ENCODE measurements at places on chromosomes 2 and 18. TPM values are rescaled to one million over a fixed set of nuclear protein-coding genes. Genes with fewer than 3 reads are reported as not detected.

DNA sequence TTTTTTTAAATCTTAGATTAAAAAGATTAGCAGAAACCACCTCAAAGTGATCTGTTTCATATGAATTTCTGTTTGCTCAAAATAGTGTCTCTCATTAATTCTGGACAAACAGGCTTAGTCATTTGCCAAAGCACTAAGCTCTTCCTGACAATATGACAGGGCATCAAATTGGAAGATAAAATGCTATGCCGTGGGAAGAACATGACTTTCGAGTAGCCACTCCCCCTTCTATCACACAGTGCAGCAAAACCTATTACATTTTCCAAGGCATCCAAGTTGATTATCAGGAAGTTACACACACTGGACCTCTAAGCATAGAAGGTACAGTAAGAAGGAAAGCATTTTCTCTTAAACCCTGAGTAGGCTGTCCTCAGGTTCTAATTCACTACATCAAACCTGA is 89.5 kb downstream of the STK39 start:
- DNase-seq, result no peak

- DNase-seq, result no peak
Measured at GRCh38 chr18:9196568-9196967, 60.0 kb downstream of the ANKRD12 start.

DNA sequence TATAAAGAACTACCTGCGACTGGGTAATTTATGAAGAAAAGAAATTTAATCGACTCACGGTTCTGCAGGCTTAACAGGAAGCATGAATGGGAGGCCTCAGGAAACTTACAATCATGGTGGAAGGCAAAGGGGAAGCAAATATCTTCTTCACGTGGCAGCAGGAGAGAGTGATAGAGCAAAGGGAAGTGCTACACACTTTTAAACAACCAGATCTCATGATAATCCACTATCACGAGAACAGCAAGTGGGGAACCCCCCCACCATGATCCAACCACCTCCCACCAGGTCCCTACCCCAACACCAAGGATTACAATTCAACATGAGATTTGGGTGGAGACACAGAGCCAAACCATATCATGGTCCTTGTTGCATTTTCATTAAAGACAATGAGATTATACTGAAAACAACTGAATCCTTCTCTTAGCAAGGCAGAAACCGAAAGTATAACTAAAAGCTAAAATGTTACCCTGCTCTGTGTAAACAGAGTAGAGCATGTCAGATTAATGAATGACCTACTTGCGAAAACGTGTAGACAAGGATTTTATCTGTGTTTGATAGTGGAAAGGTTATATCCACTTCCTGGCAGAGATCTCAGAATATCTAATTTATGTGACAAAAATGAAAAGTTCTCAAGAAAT is 60.1 kb upstream of the RBBP8 start:
- no peak for DNase-seq

DNA sequence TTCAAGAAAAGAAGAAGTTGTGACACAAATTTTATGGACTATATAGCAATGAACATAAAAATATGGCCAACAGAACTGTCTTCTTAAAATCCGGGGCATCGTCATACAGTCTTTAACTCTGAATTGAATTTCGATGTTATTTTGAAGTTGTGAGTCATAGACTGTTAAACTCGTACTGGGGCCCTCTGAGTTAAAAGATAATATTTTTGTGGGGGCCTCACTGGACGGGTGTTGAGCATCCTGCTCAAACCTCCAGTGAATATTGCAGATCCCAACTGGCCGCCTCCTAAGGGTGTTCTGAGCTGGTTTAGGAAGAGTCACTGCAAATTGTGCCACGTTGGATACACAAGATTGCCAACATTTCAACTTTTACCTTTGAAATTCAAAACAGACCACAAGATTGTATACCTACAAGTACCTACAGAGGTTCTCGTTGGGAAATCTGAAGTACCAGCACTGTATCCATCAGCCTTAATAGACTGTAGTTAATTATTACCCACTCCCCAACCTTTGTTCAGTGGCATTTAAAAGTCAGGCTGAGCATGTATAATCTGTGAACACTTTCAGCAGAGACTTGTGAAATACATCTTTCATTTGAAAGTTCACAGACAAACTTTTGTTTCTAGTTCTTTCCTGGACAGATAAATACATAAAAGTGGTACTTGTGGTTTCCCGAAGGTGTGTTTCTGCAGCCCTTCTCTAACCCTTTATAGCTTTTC is 27.8 kb downstream of the KLHL23 start:
- DNase-seq, result no peak

DNA sequence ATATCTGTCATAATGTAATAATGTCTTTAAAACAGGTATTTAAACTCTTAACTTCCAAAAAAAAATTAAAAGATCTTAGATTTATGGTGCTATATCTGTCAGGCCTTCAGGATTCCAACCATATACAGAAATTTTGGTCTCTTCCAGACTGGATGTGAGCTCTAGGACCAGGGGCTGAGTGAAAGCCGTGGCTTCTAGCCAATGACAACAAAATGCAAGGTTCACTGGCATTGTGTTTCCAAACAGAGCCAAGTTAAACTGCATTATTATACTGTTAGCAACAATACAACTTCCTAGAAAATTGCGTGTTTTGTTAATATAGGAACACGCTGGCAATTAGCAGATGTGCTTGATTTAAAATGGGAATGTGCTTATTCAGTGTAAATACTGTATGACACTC is 809.8 kb upstream of the SOX11 start:
- no peak for DNase-seq

- peak; percentile 45 for DNase-seq
Measured at GRCh38 chr2:142131010-142131669, at the start of gene LRP1B. Gene LRP1B (minus strand): TSS chr2:142131016. CDS start chr2:142130729, 287 bp downstream.

- no peak for DNase-seq
Measured at GRCh38 chr2:153443106-153443505, 35.5 kb downstream of the RPRM start.

DNA sequence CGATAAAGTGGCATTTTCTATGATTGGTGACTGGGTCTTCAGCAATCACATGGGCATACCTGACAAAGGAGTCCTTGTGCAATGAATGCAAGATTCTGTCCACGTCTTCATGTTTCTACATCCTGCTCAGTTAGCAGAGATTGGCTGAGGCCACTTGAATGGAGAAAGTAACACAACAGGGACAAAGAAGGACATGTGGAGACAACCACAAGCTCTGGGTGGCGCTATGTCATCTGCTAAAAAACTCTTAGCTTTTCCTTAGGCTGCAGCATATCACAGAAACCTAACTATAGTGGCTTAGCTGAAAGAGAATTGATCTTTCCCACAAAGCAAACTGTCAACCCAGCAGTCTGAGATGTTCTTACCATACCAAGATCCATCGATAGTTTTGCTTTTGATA is 1109.7 kb downstream of the SOCS6 start:
- no peak for DNase-seq

DNA sequence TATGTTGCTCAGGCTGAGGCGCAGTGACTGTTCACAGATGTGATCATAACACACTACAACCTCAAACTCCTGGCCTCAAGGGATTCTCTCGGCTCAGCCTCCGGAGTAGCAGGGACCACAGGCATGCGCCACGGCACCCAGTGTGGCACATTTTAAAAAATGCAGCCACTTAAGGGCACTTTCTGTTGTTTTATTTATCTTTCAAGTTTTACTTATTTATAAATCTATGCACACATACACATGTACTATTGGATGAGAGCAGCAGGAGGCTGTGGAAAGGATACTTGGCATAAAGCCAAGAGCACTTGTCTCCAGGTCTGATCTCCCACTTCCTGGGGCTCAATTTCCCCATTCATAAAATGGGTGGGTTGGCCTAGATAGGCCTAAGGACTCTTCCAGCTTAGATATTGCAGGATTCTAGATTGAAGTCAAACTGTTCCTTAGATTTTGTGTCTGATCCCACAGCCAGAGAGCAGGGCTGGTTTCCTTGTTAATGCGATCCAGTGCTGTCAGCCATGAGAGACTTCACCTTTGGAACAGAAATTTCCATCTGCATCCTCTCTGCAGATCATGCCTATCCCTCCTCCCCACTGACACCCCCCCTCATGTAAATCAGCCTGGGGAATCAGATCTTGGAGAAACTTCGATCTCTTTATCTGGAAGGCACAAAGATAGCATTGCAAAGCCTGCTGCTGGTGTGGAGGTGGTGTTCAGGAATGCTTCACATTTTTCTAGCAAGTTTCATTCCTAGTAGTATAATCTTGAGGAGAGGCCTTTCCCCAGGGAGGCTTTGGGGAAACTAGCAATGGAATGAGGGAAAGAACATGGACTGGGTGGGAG is 24.7 kb downstream of the PCBP1 start:
- no peak for DNase-seq

GRCh38 chr2:201575971-201576370 is 67.3 kb downstream of the TMEM237 start:
- DNase-seq, result no peak

- no peak for DNase-seq
Measured at GRCh38 chr2:190649798-190650390, 1.0 kb downstream of the NAB1 start.

- no peak for DNase-seq
Measured at GRCh38 chr2:165147186-165148045, 56.4 kb downstream of the SCN3A start.

The MEIS1 gene
- total RNA-seq, result 92.1 TPM

The LPIN1 gene
- total RNA-seq, result 34.9 TPM

The SKOR2 gene
- not detected for total RNA-seq

The CFAP210 gene
- not detected for total RNA-seq

The LBX2 gene
- total RNA-seq, result 0.96 TPM

The PROC gene
- total RNA-seq, result not detected

Data from adrenal gland (tissue), 19 donors.